Heart left ventricle (tissue), 16 donors: ENCODE measurements at places on chromosomes 12 and 14. TPM values are rescaled to one million over a fixed set of nuclear protein-coding genes. Genes with fewer than 3 reads are reported as not detected.

The KRT79 gene
- 0.24 TPM for polyA plus RNA-seq

DNA sequence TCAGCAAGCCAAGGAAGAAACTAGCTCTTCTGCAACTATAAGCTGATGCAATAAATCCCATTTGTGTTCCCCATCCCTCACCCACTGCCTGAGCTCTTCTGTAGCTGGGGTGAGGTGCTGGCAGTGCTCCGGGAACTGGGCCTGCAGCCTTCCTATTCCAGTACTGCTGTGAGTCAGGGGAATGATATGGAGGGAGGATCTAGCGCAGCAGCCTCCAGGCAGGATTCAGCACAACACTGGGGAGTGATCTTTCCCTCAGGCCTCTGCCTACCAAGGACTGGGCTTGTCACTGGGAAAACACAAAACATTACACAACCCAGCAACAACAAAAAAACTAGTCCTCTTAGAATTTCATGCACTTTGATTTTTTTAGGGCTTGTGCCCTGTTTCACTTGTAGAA, 58.7 kb downstream of the ST8SIA1 start:
- peak; percentile 63 for DNase-seq

DNA sequence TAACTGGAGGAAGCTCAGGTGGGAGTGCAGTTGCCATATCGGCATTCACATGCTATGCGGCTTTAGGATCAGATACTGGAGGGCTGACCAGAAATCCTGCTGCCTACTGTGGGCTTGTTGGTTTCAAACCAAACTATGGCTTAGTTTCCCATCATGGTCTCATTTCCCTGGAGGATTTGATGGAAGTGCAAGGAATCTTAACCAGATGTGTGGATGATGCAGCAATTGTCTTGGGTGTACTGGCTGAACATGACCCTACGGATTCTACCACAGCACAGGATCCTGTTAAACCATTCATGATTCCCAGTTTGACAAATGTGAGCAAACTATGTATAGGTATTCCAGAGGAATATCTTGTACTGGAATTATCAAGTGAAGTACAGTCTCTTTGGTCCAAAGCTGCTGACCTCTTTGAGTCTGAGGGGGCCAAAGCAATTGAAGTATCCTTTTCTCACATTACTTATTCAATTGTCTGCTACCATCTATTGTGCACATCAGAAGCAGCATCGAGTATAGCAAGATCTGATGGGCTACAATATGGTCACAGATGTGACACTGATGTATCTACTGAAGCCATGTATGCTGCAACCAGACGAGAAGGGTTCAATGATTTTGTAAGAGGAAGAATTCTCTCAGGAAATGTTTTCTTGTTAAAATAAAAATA, 42.9 kb downstream of the RALGAPA1 start:
- no peak for DNase-seq

GRCh38 chr12:1421091-1421846, 173.1 kb downstream of the FBXL14 start:
- DNase-seq, result no peak

The SDR9C7 gene
- not detected for polyA plus RNA-seq

- DNase-seq, result no peak
Observed at GRCh38 chr14:94460631-94461416, 8.2 kb upstream of the SERPINA11 start.

DNA sequence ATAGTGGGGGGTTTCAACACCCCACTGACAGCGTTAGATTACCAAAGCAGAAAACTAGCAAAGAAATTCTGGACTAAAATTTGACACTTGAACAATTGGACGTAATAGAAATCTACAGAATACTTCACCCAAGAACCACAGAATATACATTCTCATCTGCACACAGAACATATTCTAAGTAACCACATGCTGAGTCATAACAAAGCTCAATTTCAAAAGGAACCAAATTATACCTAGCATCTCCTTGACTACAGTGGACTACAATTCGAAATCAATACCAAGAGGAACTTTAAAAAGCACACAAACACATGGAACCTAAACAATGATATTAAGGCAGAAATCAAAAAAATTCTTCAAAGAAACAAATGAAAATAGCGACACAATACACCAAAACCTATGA, 871.6 kb upstream of the MDGA2 start:
- no peak for DNase-seq

The TRPV4 gene
- 0.19 TPM for polyA plus RNA-seq

The PRB3 gene
- polyA plus RNA-seq, result not detected

GRCh38 chr12:77089686-77090220, 24.4 kb upstream of the E2F7 start:
- DNase-seq, result no peak
